ENCODE measurements at places on chromosomes 2 and 18.
A peak's percentile ranks its signal among the peaks of the same experiment; 100 is the strongest.

DNA sequence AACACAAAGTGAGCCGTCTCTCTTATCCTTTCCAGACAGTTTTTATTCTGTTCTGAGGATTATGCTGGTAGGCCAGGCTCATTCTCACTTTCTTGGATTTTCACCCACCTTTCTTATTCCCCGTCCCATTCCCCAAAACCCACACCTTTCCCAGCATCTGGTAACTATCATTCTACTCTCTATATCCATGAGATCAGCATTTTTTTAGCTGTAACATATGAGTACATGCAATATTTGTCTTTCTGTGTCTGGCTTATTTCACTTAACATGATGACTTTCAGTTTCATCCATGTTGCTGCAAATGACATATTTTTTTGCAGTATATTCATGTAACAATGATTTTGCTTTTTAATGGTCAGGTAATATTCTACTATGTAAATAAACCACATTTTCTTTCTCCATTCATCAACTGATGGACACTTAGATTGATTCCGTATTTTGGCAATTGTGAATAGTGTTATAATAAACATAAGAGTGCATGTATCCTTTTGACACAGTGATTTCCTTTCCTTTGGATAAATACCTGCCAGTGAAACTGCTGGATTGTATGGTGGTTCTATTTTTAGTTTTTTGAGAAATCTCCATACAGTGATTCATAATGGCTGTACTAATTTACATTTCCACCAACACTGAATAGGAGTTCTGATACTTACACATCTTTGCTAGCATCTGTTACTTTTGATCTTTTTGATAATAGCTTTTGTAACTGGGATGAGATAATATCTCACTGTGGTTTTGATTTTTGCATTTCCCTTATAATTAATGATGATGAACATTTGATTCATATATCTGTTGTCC lies 289.3 kb downstream of the RPRM start:
- DNase-seq = no peak

DNA sequence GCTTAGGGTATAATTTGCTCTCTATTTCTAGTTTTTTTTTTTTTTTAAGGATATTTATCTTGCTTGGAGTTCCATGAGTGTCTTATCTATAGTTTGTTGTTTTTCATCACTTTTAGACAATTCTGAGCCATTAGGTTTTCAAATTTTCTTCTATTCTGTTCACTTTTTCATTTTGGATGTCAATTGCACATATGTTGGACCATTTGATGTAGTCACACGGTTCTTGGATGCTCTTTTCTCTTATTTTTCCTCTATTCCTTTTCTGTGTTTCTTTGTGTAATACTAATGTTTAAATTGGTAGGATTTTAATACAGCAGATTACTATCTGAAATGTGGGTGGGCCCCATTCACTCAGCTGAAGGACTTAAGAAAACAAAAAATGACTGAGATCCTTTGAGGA lies 292.6 kb downstream of the CALCRL start:
- no peak for DNase-seq

DNA sequence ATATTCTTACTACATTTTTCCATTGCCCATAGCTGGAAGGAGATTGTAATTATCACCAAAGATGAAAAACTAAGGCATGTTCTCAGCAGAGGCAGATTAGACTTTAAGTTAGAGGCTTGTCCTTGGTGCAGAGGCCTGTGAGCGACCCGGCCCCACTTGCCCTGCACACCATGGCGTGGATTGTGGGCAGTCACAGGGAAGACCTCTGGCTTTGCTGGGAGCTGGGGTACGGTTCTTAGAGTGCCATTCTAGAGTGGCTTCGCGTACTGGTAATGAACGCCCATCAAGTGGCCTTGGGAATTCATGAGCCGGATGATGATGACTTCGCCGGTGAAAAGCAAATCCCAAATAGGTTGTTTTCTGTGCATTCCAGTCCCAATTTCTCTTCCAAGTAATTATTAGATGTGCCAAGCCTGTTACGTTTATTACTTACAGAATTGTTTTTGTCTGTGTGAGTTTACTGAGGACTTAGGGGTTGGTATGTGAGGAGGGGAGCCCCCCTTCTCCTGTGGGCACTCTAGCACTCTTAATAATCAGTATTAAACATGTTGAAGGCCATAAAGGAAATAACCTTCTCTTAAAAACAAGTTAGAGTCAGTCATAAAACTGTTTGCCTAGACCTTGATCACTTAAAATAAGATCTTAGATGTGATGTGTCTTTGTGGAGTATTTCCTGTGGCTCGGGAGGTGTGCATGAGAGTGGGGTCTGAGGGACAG lies 90.6 kb downstream of the LDLRAD4 start:
- no peak for DNase-seq

GRCh38 chr2:36246320-36246990 lies 109.1 kb upstream of the CRIM1 start:
- no peak for DNase-seq

GRCh38 chr18:36412778-36413177 lies 115.3 kb downstream of the FHOD3 start:
- DNase-seq = no peak

DNA sequence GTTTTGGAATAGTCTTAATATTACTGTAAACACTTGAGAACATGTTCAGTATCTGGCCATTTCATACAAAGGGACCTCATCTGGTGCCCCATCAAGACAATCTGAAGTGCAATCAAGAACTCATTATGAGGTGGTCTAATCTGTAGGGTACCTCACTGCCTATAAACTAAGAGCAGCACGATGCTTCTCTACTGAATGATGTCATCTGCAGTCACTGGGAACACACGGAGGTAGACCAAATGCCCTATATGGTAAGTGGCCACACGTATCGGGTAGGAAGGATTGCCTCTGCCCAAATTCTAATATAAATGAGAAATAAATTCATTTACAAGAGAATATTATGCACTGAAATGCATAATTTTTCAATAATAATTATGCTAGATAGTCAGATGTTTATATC lies 90.4 kb downstream of the SLC8A1 start:
- no peak for DNase-seq

GRCh38 chr2:200966770-200967169 lies 3.3 kb upstream of the ORC2 start:
- DNase-seq = no peak

DNA sequence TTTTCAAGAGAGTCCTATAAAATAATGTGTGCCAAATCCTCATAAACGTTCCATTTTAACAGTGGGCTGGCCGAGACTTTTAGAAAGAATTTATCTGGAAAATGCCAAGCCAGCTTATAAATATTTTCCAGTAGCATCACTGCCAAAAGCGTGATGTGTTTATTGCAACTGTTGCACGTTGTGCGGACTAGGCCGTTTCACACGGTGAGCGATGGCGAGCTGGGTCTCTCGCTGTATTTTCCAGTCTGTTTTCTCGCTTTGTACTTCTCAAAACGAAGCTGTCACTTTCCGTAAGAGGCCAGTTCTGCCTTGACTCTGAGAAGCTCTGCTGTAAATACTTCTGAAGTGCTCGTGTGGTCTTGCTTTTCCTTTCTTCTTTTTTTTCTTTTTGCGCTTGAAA lies 65.0 kb upstream of the ZNF236 start:
- DNase-seq = no peak

DNA sequence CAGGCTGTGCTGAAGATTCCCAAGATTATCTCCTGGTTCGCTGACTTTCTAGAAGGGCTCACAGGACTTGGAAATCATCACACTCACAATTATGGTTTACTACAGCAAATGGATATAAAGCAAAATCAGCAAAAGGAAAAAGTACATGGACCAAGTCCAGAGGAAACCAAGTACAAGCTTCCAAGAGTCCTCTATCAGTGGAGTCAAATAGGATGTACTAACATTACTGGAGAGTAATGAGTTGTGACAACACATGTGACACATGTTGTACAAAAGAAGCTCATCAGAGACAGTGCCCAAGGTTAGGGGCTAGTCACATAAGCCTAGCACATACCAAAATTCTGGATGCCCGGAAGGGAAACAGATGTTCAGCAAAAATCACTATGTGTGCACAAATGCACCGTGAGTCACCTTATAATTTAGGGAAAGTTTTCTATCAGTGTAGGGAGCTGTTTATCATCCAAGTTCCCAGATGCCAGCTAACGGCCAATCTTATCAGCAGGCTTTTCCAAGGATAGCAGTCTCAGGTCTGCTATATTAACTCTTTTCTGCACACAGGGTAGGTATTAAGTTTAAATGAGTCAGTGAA lies 9.5 kb downstream of the TMEM237 start:
- DNase-seq = no peak

- no peak for DNase-seq
Measured at GRCh38 chr2:43233218-43234212, 7.1 kb upstream of the ZFP36L2 start.

DNA sequence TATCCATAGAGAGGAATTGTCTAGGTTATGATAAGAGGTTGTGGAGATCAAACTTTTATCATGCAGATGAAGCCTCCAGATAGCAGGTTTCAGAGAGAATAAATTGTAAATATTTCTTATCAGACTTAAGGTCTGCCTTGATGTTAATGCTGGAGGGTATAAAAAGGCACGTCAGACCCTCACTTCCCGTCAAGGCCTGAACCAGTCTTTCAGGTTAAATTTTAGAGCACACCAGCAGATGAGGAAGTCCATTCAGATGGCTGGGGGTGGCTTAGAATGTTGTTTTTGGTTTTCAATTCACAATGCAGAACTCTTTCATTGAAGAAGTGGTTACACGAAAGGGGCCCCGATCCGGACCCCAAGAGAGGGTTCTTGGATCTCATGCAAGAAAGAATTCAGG lies 144.4 kb upstream of the FBXO11 start:
- no peak for DNase-seq

DNA sequence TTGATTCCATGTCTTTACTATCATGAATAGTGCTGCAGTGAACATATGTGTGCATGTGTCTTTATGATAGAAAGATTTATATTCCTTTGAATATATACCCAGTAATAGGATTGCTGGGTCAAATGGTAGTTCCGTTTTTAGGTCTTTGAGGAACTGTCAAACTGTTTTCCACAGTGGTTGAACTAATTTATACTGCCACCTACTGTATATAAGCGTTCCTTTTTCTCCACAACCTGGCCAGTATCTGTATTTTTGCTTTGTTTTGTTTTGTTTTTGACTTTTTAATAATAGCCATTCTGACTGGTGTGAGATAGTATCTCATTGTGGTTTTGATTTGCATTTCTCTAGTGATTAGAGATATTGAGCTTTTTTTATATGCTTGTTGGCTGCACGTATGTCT lies 641.6 kb downstream of the SUCLG1 start:
- DNase-seq = no peak

GRCh38 chr2:67616749-67617148 lies 219.6 kb downstream of the ETAA1 start:
- DNase-seq = no peak

DNA sequence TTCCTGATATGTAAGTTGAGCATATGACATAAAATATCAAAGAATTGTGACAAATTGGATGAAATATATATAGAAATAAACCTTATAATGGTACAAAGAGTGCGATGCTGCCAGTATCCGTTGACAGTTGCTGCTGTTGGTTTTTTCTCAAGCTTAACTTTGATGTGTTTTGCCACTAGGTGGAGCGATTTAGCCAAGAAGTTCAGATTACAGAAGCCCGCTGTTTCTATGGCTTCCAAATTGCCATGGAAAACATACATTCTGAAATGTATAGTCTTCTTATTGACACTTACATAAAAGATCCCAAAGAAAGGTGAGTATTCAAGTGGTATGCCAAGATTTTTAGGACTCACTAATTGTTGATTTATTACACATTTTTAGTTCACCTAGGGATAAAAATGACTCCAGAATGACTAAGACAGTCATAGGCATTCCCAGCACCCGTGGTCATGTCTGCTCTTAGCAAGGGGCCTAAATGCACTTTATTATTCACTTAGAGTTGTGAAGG lies 2.1 kb downstream of the RRM2 start:
- DNase-seq = peak; percentile 34

DNA sequence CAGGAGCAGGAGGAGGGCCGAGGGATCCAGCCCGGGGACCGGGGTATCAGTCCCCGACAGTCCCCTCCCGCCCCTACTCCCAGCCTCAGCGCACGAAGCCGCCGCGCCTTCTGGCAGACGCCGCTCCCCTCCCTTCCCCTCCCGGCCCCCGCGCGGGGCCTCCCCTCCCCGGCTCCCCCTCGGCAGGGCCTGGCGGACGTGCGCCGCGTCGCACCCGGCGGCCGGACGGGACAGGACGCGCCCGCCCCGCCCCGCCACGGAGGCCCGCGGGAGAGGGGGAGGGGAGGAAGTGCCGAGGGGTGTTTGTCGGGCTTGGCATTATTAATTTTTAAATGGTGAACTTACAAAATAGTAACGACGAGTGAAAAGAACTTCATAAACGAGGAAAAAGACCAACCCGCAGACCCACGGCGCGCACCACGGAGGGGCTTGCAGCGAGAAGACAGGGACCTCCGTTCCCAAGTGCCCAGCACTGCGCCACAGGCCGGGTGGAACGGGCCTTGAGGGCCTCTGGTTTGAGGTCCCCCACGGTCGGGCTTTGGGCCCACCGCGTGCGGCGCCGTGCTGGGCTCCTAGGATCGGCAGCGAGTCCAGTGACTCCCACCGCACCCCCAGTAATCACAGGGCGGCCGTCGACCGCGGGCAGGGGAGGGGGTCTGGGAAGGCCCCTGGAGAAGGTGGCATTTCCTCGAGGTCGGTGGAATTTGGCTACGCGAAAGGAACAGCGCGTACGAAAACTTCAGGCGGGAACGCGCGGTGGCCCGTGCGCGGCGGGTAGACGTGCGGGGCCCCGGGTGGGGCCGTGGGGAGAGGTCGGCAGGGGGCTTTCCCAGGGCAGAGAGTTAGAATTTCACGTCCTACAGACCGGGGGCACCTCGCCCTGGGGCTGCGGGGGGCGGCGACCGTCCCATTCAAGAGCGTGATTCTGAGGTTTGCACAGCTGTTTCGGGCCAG lies 954 bp upstream of the CTDSP1 start:
- DNase-seq = peak; percentile 87

DNA sequence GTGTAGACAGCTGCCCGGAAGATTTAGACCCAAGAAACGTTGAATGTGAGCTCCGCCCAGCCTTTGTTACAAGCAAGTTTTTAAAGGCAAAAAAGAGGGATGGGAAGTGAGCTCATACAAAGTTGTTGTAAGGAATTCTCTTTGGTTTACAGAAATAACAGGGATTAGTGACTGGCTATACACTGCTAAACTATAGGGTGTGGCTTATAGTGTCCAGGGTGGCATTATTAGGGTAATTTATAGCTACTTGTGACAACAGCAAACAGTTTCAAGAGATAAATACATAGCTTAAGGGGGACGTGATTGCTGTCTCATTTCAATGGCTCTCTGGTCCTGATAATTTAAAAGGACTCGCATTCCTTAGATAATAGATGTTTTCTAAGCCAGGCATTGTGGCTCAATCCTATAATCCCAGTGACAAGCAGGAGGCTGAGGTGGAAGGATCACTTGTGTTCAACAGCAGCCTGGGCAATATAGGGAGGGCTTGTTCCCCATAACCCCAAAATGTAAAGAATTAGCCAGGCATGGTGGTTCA lies 66.5 kb upstream of the TGIF1 start:
- DNase-seq = no peak

DNA sequence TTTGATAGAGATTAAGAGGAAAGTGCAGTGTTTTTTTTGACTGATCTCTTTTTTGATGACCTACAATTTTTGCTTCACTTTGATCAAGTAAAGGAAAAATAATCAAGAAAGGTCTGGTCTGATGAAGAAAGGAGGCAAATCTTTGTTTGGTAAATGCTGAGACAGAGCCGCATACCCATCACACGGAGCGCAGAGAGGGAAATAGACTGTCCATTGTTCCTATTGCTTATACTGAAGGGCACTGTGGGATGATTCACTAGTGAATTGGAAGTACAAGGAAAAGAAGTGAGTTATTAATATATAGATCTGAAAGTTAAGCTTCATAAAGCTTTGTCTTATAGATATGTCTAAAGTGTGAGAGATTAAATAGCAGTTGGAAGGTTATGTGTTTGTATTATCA lies 455.1 kb downstream of the PLCL1 start:
- DNase-seq = no peak

- no peak for DNase-seq
Measured at GRCh38 chr2:222613715-222614331, 42.1 kb downstream of the FARSB start.
